ENCODE measurements at places on chromosomes 2 and 18.

DNA sequence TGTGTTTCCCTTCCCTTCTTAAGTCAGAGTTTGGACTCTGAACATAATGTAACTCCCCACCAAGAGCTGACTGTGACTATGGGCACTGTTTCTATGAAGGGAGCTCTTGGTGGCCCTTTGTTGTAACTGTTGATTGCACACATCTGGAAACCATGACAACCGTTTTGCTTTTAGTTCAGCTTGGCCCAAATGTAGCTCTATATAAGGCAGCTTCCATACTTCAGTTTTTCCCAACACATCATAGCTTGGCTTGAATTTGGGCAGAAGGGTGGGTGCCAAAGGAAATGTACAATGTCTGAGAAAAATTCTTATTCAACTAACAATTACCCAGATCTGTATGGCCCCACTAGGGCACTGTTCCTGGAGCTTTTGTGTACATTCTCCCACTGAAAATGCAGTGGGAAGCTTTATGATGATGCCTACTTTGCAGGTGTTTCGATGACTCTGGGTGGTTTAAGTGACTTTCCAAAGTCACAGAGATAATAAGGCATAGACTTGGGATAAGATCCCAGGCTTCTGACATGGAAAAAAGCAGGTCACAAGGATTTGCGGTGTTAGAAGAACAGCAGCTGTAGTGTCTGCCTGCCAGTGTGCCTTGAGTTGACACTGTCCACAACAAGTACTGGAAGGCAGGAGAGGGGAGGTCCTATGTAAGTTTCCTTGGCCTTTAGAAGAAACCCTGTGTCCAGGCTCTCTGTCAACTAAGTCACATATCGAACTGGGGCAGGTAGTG is 2.4 kb upstream of the CETN1 start:
- no peak for DNase-seq

GRCh38 chr2:173828189-173829142 is 136.7 kb downstream of the SP3 start:
- DNase-seq, result no peak

GRCh38 chr18:79859314-79859713 is 61.6 kb downstream of the KCNG2 start:
- no peak for DNase-seq

GRCh38 chr2:2869553-2869952 is 508.1 kb downstream of the EIPR1 start:
- DNase-seq, result no peak

DNA sequence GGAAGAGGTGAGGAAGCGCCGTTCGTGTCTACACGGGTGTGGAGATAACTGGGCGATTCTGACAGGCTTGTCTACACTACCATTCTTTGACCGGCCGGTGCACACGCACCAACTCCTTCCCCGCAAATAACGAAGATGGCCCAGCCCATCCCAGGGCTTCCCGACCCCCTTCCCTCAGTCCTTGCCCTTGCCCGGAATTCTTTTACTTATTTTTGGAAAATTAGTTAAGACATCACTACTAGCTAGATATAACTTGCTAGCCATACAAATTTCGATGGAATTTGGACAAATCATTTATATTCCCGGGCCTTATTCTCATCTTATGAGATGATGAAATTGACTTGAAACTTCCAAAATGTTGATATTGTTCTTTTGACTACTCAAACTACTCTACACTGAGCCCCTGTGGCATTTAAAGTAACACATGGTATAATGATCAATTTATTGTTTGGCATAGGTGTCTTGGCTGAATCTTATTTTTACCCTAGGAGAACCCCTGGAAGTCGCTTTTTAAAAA is 1.3 kb downstream of the ERICH2 start:
- DNase-seq, result no peak

GRCh38 chr2:188515918-188516317 is 224.2 kb downstream of the GULP1 start:
- no peak for DNase-seq

- DNase-seq, result no peak
These were observed 262.0 kb downstream of the NCKAP5 start for GRCh38 chr2:133306236-133306635.

DNA sequence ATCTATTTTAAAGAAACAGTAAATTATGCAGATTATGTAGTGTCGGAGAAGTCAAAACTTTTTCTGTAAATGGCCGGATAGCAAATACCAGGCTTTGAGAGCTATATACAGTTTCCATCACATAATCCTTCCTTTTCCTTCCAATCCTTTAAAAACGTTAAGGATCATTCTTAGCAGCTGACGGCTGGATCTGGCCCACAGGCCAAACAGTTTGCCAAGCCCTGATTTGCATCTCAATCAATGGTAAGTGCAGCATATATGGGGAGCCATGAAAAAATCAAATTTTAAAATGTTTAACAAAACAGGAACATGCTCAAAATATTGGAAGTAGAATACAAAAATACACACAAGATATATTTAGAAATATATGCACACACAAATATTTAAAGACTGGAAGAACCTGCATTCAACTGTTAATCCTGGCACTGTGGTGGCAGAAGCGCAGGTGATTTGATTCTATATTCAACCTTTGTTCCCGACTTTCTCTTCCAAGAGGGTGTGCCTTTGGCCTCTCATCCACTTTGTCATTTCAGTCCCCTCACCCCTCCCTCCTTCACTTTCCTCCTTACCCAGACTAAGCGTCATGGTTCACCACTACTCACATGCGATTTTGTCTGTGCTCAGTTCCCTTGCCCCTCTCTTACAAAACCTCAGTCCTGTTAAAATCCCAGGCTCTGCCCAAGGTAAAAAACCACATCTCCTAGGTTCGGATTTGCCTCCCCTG is 27.3 kb downstream of the NDUFA10 start:
- no peak for DNase-seq

DNA sequence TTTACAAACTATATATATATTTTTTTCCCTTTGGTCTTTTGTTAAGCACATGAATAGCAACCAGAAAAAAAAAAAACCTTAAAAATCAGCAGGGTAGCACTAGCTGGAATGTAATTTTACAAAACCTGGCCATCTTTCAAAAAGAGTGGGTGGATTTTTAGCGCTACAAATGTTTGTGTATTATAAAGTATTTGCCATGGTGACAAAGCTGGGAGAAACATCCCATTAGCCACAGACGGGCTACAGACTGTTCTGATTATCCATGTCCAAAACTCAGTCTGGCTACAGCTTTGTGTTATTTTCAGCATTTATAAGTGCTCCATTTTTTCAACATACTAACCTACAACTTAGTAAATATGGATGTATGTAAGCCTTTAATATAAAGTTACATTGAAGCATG is 249.5 kb upstream of the TANK start:
- no peak for DNase-seq

DNA sequence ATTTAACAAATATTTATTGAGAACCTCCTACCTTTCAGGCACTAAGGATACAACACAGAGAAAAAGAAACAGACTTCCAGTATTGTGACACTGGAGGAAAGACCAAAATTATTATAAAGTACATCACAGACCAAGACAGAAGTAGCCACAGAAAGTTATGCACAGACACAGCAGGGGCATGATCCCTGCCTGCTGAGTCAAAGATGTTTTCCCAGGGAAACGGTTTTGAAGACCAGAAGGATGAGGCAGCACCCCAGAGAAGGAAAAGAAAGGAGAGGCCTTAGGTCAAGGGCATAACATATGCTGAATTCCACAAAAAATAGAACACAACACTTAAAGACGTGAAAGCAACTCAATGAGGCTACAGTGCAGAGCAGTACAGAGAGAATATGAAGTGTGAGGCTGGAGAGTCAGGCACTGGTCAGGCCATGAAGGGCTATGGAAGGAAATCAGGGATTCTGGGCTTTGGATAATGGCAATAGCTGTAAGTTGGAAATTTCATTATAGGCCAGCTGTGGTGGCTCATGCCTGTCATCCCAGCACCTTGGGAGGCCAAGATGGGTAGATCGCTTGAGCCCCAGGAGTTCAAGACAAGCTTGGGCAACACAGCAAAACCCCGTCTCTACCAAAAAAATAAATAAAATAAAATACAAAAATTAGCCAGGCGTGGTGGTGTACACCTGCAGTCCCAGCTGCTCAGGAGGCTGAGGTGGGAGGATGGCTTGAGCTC is 8.2 kb downstream of the ADAM17 start:
- no peak for DNase-seq

GRCh38 chr2:54052825-54053718 is 62.3 kb upstream of the ACYP2 start:
- peak; percentile 19 for DNase-seq

DNA sequence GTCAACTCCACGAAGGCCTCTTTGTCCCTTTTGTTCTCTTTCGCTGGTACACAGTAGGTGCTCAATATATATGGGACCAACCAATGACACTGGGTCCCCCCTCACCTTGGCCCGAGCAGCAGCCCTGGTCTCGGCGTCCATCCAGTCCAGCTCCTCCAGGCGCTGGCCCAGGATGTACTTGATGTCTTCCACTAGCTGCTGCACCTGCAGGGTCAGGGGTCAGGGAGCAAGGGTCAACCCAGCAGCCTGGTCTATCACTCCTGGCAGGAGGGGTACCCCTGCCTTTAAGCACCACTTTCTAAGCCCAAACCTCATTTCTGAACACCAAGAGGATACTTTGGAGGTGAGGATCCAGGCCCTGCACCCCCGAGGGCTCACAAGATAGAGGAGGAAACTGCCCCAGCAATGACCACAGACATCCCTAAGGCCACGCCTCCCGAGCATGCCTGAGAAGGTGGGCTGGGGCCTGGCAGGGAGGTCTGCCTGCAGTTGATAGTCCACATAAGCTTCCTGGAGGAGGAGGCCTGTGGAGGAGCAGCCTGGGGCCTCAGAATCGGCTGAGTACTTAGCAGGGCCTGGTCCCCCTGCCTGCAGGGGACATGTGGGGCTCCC is 4.2 kb downstream of the ECEL1 start:
- DNase-seq, result no peak

- DNase-seq, result no peak
These were observed 117.6 kb downstream of the EXOC6B start for GRCh38 chr2:72708236-72708635.

DNA sequence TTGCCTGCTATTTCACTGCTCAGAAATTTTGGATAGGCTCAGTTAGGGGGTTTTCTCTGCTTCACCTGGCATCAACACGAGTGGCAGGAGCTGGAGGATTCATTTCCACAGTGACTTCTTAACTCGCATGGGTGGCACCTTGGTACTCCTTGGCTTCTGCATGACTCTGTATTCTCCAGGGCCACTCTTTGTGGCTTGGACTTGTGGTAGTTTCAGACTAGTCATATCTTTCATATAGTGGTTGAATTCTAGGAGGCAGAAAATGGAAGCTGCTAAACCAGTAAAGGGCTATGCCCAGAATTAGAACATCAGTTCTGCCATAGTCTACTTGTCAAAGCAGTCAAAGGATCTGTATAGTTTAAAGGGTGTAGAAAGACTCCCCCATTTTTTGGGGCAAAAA is 6.8 kb downstream of the MAIP1 start:
- no peak for DNase-seq

GRCh38 chr2:31526946-31527732 is 53.6 kb downstream of the SRD5A2 start:
- no peak for DNase-seq

DNA sequence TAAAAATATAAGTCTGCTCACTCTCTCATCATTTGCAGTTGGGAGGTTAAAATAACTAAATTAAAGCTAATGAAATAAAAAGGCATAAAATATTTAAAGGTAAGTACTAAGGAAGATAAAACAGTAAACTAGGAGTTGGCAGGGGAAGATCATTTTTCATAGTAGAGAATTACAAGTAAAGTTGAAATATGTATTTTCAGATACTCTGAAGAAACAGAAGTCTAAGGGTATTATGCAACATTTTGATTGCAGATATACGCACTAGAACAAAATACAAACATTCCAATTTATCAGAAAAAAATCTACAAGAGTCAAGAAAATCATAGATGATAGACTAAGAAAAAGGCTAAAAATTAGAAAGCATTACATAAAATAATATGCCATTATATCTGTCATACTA is 167.6 kb upstream of the CTAGE1 start:
- no peak for DNase-seq

DNA sequence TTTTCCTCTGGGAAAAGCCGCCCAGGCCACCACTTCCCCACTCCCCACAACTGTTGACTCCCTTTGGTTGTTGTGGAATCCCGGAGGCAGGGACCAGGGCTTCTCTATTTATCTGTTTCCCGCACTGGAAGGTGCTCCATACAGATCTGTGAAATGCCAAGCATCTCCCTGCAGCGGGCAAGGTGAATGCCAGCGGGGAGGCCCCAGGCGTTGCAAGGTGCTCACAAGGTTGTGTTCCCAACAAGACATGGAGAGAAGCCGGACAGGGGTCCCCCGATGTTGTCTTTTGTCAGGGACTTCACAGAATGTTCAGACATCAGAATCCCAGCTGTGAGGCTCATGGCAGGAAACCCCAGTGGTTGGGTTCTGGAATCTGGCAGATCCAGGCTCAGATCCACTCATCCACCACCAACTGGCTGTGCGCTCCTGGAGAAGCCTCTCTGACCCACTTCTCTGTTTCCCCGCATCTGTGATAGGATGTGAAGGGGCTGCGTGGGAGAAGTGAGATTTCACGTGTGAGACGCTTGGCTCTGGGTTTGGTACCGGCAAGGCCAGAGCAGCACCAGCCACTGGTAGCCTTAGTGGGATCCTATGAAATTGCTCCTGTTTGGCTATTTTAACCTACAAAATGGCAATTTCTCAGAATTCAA is 8.6 kb upstream of the NEU2 start:
- no peak for DNase-seq

Data from activated T-cell treated with anti-CD3 and anti-CD28 coated beads, Interleukin-2, amount 50 U/mL, for 48 hours (primary cell).